Pulmonary artery endothelial cell (primary cell): ENCODE measurements at places on chromosomes 3 and 15.

DNA sequence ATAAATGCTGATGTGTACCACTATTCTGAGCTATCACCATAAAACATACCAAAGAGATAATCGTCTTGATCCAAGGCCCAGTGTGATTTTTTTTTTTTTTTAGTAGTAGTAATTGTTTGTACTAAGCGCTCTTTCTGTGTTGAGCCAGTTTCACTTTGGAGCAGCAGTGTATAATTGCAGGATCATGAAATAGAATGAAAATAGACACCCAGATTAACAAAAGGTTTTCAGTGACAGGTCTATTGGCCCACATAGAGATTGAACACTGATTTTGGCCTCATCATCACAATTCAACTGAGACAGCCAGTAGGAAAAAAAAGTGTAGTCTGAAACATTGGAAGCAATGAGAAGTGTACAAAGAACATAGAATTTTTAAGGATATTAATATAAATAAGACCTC lies 749.8 kb downstream of the NAALADL2 start:
- DNase-seq: no peak

GRCh38 chr3:27454914-27455313 lies 29.3 kb downstream of the SLC4A7 start:
- no peak for DNase-seq

GRCh38 chr15:71784719-71785118 lies 25.6 kb upstream of the NR2E3 start:
- DNase-seq: no peak

- no peak for DNase-seq
Observed at GRCh38 chr3:173037840-173038483, 103.1 kb downstream of the SPATA16 start.

DNA sequence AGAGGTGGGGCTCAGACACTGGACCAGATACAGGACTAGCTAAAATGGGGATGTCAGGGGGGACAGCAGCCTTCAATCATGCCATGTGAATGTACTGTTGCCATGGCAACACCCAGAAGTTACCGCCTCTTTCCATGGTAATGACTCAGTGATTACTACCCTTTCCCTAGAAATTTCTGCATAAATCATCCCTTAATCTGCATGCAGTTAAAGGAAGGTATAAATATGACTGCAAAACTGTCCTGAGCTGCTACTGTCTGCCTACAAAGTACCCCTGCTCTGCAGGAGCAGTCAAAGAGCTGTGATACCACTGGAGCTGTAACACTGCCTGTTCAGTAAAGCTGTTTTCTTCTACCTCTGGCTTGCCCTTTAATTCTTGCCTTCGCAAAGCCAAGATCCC lies 168.2 kb downstream of the PEAK1 start:
- no peak for DNase-seq

DNA sequence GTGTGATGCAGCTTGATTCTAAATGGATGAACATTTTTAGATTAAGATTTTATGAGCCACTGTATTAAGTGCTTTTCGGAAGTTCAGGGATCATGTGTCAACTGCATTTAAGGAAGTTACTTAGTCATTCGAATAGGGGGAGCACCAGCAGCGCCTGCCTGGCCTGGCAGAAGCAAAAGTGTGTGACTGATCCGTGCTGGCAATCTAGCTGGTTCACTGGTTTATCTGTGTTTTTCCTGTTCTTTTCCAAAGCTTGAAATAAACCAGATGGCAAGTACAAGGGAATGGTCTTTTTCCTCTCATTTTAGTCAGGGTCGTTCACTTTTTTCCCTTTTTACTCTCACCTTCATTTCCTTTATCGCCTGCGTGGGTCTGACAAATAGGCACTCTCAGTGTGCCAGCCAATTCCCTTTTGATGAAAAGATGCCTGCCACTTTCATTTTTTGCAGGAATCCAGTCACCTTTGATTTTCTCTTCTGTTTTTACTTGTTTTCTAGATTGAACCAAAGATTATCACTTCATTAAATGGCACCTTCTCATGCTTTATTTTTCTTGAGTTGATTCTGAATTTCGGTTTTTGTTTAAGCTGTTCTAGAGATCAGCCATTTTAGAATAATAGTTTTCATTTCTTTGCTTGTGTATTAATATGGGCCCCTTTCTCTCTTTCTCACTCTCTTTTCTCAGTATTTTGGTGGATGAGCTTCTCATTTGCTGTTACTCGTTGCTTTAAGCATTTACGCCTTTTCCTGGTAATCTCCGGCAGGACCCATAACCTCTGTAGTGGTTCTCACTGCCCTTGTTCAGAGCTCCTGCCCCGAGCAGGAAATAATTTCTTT lies 2.8 kb downstream of the ABHD2 start:
- peak; percentile 60 for DNase-seq

- DNase-seq: no peak
Observed at GRCh38 chr15:50590288-50590687, 43.8 kb upstream of the USP50 start.

GRCh38 chr3:190378240-190378891 lies 9.6 kb upstream of the CLDN16 start:
- DNase-seq: no peak

DNA sequence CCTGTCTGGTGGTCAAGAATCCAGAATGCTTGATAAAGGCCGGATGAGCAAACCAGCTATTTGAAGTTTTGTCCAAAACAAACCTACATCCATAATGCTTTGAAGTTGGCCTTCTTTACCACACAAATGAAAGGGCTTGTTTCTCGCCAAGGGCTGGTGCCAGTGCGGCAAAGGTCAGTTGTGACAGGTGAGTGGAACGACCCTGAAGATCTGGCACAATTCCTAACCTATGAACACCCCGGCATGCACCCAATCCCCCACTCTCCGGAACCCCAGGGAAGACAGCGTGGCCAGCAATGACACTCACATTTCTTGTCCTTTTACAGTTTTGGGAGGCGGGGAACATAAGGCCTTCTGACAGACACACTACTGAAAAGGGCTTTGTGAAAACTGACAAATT lies 90.6 kb downstream of the ATP10A start:
- DNase-seq: no peak

GRCh38 chr15:41354371-41354770 lies 21.7 kb downstream of the NUSAP1 start:
- DNase-seq: no peak

DNA sequence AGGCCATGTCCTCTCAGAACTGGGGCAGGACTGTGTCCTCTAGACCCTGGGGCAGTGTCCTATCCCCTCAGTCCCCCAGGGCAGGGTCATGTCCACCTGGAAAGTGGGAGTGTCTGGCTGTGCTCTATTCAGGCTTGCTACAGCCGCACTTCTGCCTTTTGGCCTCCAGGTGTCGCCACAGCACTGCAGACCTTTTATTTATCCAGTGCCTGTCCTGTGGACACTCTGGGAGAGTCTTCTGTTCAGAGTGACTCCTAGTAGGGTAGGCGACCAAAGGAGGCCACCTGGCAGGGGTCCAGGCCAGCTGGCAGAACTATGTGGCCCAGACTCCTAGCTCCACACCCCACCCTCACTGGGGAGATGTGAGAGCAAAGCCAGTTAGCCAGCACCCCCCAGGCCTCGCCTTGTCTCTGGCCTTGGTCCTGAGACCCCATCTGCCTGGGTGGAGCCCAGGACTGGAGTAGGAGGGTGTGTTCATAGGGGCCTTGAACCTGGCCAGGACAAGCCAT lies 3.9 kb downstream of the TMIE start:
- peak; percentile 11 for DNase-seq

- no peak for DNase-seq
Observed at GRCh38 chr15:48570822-48571221, 74.7 kb downstream of the FBN1 start.

- DNase-seq: no peak
Observed at GRCh38 chr3:31013843-31014242, 119.4 kb upstream of the GADL1 start.

DNA sequence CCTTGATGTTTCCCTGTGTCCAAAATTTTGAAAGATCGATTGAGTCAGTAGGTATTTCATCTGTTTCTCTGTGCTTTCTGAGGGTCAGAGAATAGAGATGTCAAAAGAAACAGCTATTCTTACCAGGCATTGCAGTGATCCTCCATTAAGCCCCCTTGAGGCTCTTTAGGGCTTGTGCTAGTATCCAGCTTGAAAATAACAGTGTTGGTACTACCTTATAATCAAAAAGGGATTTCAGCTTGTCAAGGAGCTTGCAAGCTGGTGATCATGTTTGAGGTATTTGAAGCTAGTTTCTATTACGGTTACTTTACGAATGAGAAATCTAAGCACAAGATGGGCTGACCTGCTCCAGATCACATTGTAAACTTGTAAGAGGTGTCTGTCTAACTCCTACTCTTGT lies 103.4 kb downstream of the EDEM1 start:
- DNase-seq: no peak
